ENCODE measurements at places on chromosomes 4 and X.

DNA sequence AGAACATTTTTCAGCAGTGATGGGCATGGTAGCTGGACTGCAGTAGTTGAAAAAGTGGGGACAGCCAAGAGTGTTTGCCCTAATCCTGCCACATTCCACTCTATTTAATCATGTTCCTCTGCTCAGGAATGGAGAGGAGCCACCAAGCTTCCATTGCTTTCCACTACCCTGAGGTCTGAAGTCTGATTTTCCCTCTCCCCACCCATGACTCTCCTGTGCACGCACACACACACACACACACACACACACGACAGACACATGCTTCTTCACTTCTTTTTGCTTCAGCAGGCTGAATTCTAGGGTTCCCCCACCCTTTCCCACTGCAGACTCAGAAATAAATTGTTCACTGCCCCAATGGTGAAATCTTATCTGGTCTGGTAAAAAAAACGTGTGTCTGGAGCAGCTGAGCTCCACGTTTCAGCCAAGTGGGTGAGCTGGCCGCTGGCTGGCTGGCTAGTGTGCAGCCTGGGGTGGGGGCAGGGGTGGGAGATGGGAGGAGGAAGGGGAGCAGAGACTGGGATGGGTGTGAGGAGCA is 142.7 kb upstream of the NALF2 start:
- DNase-seq: no peak

DNA sequence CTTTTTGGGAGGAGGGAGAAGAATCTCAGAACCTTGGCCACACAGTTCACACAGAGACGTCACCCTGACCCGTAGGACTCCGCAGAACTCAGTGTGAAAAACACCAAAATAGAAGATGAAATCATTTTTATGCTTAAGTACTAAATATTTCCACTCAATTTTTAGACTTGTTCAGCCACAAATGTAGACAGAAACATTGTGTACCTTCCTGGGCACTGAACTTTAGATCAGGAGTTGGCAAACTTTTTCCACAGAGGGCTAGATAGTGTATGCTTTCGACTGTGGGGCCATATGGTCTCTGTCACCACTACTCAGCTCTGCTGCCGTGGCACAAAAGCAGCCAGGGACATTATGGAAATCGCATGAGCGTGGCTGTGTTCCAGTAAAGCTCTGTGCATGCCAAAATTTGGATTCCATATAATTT is 61.8 kb upstream of the STOX2 start:
- DNase-seq: no peak

GRCh38 chr4:127421437-127421836 is 211.3 kb upstream of the INTU start:
- DNase-seq: no peak

DNA sequence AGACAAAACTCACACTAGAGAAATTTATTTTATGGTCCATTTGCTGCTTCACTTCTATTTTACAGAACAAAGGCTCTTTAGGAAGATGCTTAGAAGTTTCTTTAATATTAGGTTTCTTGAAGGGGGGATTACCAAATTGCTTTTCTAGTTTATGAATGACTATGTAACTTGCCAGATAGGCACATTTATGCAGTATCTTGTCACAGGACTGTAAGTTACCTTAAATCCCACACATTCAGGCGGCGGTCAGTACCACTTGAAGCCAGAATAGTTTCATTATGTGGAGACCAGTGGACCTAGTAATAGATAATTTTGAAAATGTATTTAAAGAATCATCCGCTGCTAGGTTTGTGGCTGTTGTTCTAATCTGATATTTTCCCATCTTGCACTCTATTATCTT is 18.3 kb downstream of the RBBP7 start:
- no peak for DNase-seq

DNA sequence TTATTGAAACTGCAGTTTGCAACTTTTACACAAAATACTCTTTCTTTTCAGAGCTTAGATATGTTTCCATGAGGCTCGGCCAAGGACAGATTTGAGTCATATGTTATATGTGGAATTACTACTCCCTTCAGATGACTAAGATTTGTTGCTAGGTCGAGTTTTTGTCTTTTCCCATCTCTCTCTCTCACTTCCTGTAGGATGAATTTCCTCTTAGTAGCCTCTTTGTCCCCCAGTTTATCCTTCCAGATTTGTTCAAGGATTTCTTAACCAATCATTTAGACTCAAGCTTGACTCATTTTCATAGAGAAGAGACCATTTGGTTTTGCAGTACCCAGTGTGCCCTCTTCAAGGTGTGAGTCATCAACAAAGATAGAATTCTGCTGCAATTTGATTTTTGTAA is 209.2 kb downstream of the GLUD2 start:
- no peak for DNase-seq

DNA sequence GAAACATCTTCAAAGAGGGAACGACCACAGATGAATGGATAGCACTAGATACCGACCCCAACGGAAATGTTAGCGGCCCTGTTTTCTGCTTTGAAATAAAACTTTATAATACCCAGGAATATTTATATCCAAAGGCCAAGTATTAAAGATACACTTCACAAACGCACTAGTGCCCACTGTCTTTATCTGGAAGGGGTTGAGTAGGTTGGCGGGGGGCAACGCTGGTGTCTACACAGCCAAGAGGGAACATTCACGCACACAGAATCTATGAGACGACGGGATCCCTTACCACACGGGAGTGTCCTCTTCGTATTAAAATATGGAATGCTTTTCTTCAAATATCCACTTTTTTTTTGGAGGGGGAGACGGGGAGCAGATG is 3.3 kb downstream of the HAND2 start:
- DNase-seq: no peak
